ENCODE measurements at places on chromosomes 4 and X.

- DNase-seq = no peak
These were observed 14.0 kb downstream of the RBMX start for GRCh38 chrX:136866337-136867095.

- no peak for DNase-seq
These were observed 160.2 kb downstream of the NHS start for GRCh38 chrX:17535229-17535628.

DNA sequence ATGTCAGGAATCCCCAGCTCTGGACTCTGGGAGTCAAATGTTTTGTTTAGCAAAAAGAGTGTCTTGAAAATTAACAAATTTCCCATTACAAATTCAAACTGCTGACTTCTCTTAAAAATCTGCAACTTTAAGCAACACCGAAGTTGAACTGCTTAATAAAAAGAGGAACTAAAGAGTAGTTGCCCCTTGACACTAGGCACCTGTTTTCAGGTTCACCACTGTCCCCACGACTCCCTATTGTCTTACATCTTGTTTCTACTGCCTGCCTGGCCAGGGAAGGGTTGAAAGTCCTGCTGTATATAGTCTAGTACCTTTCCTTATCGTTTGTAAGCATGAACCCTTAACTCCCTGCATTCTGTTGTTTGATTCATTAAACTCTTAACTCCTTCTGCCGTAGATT, 173.9 kb downstream of the SCFD2 start:
- DNase-seq = no peak

DNA sequence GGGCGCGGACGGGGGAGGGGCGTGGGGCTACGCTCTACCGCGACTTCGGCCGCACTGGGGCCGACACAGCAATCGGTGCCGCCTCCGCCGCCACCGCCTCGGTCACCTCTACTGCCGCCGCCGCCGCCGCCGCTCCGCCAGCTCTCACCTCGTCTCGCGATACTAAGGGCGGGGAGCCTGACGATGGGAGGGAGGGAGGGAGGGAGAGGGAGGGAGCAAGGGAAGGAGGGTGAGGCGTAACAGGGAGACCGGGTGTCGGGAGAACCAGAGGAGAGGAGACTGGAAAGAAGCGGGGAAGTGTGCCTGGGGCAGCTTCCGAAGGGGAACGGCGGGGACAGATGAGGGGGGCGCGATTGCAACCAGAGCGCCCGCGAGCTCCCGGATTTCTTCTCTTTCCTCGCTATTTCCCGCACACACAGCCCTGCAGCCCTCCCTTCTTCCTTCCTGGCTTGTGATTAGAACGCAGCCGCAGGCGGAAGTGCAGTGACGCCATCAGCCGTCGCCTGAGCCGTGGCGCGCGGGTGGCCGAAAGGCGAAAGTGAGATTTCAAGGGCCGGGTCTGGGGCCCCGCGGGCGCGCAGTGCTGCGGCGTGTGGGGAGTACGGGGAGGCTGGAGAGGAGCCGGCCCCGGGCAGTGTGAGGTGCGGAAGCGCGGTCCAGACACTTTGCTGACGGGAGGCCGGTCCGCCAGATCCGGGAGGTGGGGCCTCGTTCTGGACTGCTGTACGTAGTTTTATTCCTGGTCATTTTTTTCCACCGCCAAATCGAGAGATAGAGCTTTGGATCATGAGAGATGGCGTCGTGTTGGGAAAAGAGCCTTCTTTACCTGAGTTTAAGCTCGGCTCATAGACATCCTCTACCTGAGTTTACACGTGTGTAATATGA, at the start of gene ANKRD17:
TSS of gene ANKRD17 (minus strand) at position 113 of the 885 bp plus-strand sequence. CDS start 130 bp downstream, outside the sequence.
- peak; percentile 78 for DNase-seq

- DNase-seq = no peak
These were observed 7.5 kb upstream of the FAM9A start for GRCh38 chrX:8808661-8809060.

GRCh38 chr4:152009031-152009670, 248.3 kb upstream of the GATB start:
- no peak for DNase-seq

DNA sequence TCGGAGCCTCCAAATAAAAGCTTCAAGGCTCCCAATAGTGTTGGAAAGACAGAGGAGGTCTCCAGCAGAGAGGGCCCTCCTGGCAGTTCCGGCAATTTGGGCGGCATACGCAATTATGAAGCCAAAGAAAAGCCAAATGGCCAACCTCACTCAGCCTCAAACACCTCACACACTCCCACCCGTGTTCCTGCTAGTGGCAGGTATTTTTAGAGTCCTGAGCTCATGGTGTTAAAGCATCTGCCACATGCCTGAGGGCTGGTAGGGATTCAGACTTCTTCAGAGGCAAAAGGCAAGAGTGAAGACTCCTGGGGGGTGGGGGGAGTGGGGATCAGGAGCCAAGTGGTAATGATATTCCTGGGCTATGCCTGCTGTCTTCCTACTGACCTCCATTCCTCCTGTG, 7.4 kb downstream of the RAB33A start:
- DNase-seq = no peak

- no peak for DNase-seq
These were observed 394 bp downstream of the MED14 start for GRCh38 chrX:40734971-40735324.

GRCh38 chr4:185039508-185040273, 21.4 kb downstream of the HELT start:
- DNase-seq = peak; percentile 19

- DNase-seq = no peak
These were observed 120.7 kb downstream of the NEXMIF start for GRCh38 chrX:74804574-74804973.

- DNase-seq = no peak
These were observed 704 bp downstream of the FAM3A start for GRCh38 chrX:154515090-154515965.

DNA sequence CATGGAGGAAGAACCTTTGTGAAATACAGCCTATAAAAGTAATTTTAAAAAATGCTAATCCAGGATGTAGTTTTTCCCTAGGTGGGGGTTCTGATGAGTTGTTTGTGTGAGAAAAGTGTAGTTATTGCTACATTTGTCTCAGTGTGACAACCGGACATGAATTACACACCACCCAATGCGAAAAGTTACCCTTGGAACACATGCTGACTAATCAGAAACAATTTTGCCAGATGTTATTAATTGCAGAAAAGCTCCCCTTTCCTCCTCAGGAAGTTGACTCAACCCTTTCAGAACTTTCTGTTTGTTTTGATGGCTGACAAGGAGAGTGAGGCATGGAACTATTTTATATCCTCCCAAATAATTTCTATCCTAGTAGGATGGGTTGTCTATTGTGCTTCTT, 38.1 kb upstream of the EDA2R start:
- peak; percentile 78 for DNase-seq

DNA sequence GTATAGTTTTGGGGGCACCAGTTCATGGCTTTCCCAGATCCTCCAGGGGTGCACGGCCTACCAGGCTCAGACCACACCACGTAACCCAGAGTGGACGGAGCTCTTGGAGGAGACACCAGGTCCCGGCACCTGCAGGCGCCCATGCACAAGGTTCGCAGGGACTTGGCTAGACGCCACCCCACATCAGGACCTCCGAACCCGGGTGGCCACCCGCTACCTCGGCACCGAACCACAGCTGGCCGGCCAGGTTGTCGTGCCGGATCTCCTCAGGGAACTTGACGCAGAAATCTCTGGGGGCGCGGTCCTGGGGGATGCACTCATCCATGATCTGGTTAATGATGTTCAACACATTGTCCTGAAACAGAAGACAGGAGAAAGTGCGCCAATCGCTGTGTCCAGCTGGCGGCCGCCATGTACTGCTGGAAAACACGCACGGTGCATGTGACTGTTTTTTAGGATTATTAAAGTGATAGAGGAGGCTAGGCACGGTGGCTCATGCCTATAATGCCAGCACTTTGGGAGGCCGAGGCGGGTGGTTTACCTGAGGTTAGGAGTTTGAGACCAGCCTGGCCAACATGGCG, 77.1 kb downstream of the ZFYVE28 start:
- no peak for DNase-seq

GRCh38 chr4:188930822-188931221, 791.6 kb downstream of the TRIML1 start:
- DNase-seq = no peak

DNA sequence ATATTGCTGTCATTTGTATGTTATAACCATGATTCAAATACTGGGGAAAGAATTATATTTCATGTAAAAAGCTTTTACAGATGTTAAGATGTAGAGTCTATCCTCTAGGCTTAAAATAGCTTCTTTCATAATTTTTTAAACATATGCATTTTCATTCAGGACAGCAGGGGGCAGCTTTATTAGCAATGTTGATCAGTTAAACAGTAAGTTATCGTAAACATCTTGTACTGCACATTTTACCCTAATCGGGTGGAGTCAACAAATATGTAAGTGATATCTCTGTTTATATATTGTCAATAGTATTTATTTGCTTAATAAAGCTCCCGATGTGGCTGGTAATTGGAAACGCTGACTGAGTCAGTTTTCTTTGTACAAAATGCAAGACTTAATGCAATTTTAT, 142.5 kb upstream of the MED14 start:
- DNase-seq = no peak

- DNase-seq = peak; percentile 16
These were observed 55.5 kb upstream of the PAK3 start for GRCh38 chrX:111040377-111041017.

DNA sequence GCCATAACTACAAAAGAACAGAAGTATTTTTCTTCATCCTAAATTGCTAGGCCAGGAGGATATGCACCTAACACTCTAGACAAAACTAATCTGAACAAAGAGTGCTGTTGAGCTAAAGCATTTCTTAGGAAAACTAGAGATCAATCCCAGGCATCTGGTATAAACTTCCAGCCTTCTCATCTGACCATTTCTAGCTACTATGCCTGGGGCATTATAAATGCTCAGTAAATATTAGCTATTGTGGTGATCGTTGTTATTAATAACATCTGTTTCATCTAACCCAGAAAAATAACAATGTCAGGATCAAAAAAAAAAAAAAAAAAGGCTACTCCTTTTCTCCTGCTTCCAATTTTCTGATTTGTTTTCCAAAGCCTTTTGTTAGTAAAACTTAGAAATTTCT, 7.7 kb upstream of the SLC10A6 start:
- DNase-seq = no peak

DNA sequence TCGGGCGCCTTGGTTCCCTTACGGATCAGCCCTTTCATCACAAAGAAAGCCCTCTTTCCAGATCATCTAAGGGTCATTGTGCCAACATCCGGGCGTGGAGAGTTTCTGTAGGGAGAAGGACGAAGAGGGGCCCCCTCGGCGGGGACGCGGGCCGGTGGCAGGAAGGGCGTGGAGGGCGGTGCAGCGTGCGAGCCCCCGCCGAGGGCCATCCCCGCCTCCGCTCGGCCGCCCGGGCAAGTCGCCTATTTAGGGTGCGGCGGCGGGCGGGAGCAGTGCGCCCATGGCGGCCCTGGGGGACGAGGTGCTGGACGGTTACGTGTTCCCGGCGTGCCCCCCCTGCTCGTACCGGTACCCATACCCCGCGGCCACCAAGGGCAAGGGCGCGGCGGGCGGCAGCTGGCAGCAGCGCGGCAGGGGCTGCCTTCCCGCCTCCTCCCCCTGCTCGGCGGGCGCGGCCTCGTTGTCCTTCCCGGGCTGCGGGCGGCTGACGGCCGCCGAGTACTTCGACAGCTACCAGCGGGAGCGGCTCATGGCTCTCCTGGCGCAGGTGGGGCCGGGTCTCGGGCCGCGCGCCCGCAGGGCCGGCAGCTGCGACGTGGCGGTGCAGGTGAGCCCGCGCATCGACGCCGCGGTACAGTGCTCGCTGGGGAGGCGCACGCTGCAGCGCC, at the start of gene ZAR1:
TSS of gene ZAR1 (plus strand) at position 241 of the 668 bp plus-strand sequence. CDS start at position 281, 40 bp downstream.
- no peak for DNase-seq

- DNase-seq = no peak
These were observed 76.5 kb upstream of the LSM6 start for GRCh38 chr4:146098978-146099377.

- no peak for DNase-seq
These were observed 68.3 kb downstream of the FMR1NB start for GRCh38 chrX:148049441-148049840.

DNA sequence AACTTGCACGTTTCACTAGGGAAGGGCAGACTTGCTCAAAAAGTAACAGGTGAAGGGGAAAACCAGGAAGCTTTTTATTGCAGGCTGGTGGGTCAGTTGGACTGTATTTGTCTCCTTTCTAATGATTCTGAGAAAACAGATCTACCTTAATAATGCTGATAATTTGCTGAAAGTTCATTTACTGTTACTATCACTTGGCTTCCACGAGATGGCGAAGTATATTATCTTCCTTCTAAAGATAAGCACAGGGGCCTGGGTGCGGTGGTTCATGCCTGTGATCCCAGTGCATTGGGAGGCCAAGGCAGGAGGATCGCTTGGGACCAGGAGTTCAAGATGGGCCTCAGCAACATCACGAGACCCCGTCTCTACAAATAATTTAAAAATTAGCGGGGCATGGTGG, 16.4 kb downstream of the CCKAR start:
- DNase-seq = no peak

Data from skeletal muscle cell (primary cell).